Activated naive CD4-positive, alpha-beta T cell (primary cell): ENCODE measurements at places on chromosomes 2 and 18.

DNA sequence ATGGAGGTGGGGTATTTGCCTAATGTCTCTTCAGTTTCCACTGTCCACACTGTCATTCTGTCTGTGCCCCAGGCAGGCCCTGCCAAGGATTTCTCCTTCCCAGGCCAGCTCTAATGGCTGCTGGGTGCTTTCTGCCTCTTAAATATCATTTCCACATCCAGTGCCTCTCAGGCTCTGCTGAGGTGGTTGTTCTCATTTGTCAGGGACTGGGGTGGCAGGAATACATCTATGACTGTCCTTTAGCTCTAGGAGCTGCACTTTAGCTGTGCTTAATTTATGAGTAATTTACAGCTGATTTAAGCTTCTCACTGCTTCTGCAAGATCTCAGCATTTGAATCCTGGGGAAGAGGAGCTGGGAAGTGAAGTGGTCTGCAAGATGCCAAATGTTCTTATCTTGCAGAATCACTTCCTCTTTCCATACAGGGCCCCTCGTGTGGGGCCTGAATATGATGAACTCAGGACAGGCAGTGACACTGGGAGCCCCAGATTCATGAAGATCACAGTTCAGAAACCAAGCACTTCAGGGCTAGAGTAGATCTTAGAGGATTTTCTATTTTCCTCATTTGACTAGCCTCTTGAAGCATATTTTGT, 150.2 kb downstream of the FSHR start:
- DNase-seq = no peak

- no peak for DNase-seq
Measured at GRCh38 chr2:171342067-171342413, 91.8 kb downstream of the METTL8 start.

- no peak for DNase-seq
Measured at GRCh38 chr2:132439703-132440398, 23.2 kb downstream of the GPR39 start.

- no peak for DNase-seq
Measured at GRCh38 chr2:101844055-101844635, 146.6 kb downstream of the MAP4K4 start.

DNA sequence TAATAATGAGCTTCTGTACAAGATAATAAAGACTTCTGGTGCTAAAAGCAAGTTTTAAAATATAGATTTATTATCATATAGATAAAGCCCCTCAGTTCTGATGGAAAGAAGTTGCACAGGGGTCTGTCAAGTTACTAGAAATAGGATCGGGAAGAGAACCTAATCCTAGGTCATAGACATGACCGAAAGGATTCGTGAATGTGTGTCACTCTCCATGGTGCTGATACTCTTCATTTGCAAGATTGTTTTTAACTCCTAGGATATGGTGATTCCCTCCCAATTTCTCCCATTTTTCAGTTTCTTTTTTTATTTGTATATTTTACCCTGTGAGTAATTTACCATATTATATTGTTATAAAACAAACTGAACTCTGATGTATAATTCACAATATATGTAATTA, 58.9 kb upstream of the CTNNA2 start:
- DNase-seq = no peak

DNA sequence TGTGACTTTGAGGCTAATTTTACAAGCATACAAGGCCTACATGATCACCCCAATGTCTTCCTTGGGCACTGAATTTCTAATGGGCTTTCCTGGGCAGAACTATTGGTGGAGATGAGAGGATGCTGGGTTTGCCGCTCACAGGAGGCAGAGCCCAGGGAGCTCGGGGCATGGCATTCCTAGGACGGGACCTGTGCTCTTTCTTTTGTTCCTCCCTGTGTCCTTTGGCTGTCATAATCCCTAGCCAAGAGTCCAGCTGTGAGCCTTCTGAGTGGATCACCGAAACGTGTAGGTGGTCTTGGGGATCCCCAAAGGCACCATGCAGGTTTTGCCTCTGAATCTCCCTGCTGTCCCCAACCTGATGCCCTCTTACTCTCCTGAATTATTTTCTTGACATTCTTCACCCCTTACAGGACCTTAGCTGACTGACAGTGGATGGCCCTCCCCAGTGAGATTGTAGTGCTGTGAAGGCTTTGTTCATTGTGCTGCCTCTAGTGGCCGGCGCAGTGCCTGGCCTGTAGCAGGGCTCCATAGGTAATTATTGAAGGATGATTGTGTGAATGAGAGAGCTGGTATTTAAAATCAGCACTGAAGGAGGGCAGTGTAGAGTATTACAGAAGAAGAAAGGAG, 221.9 kb downstream of the ZNF407 start:
- DNase-seq = no peak
